ENCODE measurements at places on chromosomes 7 and 10.
A peak's percentile ranks its signal among the peaks of the same experiment; 100 is the strongest.

GRCh38 chr7:152667958-152668357 lies 8.0 kb downstream of the XRCC2 start:
- DNase-seq, result no peak

DNA sequence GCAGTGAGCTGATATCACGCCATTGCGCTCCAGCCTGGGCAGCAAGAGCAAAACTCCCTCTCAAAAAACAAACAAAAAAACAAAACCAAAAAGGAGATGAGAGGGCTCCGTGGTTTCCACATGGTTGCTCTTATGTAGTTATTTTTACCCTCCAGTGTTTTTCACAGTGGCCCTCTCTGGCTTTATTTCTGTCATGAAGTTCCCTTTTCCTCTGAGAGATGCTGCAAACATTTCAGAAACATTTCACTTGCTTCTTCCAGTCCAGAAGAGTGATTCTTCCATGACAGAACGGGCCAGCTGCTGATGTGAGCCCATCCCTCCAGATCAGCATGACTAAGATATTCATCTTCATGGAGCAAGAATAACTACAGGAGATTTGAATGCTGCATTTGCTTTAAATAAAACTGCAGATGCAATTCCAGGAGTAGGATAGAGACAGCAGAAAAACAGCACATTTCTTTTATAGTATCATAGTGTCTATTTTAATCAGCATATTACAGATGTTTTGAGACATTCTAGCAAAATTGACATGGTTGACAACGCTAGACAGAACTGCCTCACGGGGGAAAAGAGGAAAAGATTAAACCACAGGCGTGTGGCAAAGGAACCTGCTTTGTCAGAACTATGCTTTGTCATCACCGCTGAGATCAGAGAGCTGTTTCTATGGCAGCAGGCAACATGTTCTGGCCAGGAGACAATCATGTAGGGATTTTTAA lies 40.3 kb downstream of the NRCAM start:
- DNase-seq, result peak; percentile 62

DNA sequence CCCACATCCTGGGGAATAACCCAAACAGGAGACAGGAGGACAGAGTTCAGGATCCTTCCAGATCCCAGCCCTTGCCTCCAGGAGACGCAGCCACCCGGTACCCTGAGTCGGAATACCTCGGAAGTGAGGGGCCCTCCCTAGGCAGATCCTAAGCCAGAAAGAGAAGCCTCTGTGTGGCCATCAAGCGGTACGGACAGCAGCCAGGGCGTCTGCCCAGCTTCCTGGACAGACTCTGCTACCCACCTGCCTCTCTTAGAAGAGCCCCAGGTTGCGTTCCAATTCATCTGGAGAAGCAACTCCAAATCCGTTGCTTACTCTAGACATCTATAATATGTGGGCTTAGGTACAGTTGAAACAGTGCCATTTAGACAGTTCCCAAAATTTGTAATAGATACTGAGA lies 220.2 kb upstream of the SH2B2 start:
- DNase-seq, result no peak

- DNase-seq, result no peak
Observed at GRCh38 chr7:36348256-36348655, 41.4 kb upstream of the ANLN start.

DNA sequence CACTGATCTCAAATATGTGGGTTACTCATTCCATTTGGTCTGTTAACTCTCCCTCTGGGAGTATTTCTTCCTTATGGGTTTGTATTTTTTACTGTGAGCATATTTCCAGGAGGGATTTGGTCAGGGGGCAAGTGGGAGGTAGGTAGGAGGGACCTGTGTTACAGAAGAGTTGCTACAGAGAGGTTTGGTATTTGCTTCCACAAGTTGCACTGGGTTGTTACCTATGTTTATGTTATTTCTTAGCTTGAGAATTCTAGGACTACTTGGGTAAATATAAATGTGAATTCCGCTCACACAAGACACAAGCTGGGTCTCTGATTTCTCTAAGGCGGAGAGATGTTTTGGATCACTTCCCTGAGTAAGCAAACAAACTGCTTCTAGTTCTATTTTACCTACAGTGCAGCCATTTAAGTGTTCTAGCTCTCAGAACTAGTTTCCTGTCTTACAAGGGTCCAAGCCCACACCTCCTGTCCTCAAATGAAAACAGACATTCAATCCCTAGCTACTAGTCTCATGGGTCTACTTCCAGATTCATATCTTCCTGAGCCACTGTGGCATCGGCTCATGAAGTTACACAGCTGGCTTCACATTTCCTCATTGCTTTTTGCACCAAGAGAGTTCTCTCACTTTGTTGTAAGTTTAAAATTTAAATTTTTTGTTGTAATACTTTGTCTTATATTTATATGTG lies 75.4 kb upstream of the PPP1R3C start:
- no peak for DNase-seq
